PC-3 (cell line): ENCODE measurements at places on chromosomes 11 and 22. TPM values are rescaled to one million over a fixed set of nuclear protein-coding genes. Genes with fewer than 3 reads are reported as not detected.

The MRGPRF gene
- not detected in 2 replicates for total RNA-seq

The CSNK1E gene
- 147 and 179 TPM in 2 replicates for total RNA-seq

The OR51T1 gene
- total RNA-seq: not detected in 2 replicates

- DNase-seq: peak; percentile 46
Observed at GRCh38 chr11:6397636-6398035, 7.4 kb downstream of the SMPD1 start.
